Stomach (tissue), 19 donors: ENCODE measurements at places on chromosomes 2 and 18. TPM values are rescaled to one million over a fixed set of nuclear protein-coding genes. Genes with fewer than 3 reads are reported as not detected.

GRCh38 chr2:128271911-128272600 is 46.6 kb downstream of the HS6ST1 start:
- DNase-seq: no peak

- no peak for DNase-seq
Measured at GRCh38 chr18:76495435-76496193, 572 bp upstream of the ZNF516 start.

GRCh38 chr2:241558532-241559322 is at the start of gene BOK:
TSS of gene BOK (plus strand) at chr2:241558745. CDS start at chr2:241559484, 739 bp downstream.
- DNase-seq: peak; percentile 73

GRCh38 chr2:152099367-152100050 is 665 bp upstream of the CACNB4 start:
- peak; percentile 49 for DNase-seq

DNA sequence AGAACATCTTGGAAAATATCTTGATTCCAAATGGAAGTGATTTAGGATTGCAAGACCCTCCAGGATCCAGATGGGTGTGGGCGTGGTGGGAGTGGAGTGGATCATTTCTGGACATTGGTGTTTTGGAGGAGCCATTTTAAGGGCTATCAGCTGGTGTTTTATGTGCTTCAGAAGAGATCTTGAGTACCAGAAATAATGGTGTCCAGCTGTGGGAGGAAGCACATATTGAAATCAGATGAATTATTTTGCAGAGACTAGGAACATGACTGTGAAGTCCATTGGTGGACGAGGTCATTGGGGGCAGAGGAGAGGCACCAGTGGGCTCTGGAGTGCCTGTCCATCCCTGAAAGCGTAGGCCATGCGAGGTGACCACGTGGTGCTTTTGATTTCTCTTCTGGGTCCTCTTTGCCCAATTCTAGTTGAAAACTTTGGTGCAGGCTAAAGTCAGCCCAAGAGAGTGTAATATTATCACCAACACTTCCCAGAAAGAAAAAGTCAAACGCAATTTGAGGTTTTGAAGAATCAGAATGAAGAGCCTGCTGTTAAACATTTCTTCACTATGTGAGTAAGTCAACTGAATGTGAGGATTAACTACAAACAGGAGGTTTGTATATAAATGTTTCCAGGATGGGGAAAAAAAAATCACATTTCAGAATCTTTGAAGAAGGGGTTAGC is 31.6 kb downstream of the RNF144A start:
- no peak for DNase-seq

DNA sequence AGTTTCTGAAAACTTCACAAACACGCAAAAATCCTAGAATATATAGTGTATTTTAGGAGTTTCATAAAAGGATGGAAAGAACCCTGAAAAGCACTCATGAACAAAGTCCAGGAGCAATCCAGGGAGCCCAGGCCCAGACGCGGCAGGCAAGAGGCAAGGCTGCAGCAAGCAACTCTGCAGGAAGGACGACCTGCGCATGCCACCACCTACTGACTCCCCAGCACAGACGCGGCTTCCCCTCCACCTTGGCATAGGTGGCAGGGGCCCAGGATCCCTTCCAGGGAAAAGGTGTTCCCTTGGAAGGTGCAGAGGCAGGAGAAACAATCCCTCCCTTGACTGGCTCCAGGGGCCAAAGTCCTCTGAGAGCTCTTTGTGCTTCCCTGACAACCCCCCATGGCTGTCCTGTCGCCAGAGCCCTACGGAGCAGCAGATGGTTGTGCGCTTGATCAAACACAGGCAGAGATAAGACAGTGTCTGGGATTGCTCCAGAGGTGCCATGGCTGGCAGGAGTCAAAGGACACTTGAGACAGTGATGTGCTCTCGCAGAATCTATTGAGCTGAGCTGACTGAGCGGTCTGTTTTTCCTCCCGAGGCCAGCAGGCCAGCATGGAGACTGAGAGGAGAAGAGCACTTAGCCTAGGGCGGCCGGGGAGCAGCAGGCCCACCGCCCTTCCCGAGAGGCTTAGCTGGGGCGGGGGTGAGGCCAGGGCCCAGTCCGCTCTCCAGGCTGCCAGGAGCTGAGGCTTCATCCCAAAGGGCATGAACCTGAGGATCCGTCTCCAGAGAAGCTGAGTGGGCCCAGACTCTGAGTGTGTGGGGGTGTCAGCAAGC is 10.8 kb upstream of the AMER3 start:
- no peak for DNase-seq

DNA sequence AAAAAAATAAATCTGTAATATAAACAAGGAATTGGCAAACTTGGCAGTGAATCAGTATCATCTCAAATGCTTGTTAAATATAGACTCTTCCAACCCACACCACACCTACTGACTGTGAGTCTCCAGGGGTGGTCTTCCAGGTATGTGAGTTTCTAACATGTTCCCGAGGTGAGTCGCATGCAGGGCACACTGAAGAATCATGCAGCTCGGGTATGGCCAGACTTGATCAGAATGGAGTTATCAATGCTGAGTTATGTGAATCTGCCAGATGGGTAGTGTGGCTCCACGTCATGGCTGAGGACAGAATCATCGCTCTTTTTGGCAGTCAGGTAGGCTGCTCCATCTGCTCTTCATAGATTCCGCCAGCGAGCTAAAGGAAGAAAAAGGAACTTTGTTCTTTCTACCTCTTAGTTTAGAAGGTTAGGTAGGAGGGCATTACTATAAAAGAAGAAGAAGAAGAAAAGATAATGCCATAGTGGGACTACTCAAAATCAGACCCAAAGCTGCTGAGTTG is 1279.7 kb upstream of the ZEB2 start:
- DNase-seq: no peak

GRCh38 chr2:63369146-63369545 is 219.1 kb downstream of the WDPCP start:
- no peak for DNase-seq

- DNase-seq: peak; percentile 30
Measured at GRCh38 chr2:15964936-15965563, 24.7 kb downstream of the MYCN start.

DNA sequence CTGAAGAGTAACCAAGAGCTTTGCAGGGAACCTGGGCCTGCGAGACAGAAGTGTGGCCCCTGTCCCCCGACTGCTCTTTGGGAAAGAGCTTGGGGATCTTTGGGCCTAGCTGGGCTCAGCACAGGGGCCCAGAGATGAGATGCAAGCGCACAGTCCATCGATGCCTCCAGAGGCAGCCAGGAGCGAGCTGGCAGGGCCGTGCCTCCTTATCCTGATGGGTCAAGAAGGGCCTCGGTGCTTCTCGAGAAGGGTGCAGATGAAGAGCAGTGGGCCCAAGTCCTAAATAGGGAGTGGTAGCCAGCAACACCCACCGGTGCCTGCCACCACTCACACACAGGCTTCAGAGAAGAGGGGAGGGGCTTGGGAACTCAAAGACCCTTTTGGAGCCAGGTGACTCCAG is 17.6 kb downstream of the KCNK3 start:
- DNase-seq: no peak

- no peak for DNase-seq
Measured at GRCh38 chr2:201233812-201234662, 26.3 kb upstream of the CASP8 start.

DNA sequence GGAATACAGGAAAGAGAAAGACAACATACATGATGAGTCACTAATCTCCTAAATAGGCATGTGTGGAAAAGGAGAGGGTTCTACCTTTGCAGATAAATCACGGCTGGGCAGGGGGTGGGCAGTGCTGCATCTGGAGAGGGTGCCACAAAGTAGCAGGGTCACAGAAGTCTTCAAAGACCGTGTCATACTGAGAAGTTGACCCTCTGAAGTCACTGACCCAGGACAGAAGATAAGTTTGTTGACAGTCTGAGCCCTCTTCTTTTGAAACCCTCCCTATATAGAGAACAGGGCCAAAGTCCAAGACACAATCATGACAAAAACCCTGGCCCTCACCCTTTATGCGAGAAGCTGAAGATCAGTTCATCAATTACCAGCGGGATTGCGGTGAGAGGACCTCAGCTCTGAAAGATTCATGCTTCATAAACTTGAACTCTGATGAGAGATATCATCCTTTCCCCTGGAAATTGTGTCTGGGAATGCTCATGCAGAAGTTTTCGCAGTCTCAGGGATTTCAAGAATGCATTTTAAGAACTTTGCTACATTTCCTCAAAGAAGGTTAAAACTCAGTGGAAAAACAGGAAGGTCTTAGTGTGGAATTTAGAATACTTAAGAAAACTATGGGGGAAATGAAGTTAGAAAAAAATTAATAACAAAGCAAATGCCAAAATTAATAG is 129.5 kb downstream of the FAM124B start:
- DNase-seq: no peak

DNA sequence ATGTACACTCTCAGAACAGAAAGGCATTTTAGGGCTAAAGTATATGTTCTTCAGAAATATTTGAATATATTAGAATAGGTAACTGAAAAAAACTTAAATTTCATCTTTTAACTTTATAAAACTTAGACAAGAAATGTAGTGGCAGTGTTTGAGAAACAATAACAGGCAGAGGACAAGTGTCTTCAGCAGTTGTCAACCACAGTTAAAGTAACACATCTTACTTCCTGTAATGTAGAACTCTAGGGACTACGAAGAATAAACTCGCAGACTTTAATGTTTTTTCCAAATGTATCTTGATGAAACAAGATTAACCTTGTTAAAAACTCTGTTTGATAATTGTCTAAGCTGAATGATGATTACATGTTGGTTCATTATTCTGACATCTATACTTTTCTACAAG is 50.7 kb downstream of the RMDN2 start:
- DNase-seq: no peak

The ERLEC1 gene
- 225 TPM for total RNA-seq

The IL1R2 gene
- 56.4 TPM for total RNA-seq

The STRADB gene
- total RNA-seq: 93.4 TPM

The CROCC2 gene
- 4.9 TPM for total RNA-seq

The SLC16A14 gene
- total RNA-seq: not detected

The ZNF396 gene
- total RNA-seq: 5.5 TPM

The RBM44 gene
- under 0.01 TPM for total RNA-seq

The SPTBN1 gene
- total RNA-seq: 155 TPM
